ENCODE measurements at places on chromosomes 2 and 18. TPM values are rescaled to one million over a fixed set of nuclear protein-coding genes. Genes with fewer than 3 reads are reported as not detected.

DNA sequence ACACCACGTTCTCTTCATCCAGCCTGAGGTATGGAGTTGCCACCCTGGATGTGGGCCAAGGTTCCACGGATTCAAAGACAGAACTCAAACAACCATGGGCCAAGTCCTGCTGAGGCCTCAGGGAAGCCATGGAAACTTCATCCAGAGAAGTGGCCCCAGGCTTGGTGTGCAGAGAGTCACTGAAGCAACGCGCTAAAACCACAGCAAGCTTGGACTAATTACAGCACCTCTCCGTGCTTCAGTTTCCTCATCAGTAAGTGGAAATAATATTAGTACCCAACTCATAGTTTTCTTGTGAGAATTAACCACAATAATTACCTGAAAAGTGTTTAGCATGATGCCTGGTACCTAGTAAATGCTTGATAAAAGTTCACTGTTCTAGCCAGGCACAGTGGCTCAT is 19.2 kb upstream of the AP1S3 start:
- no peak for DNase-seq

SERPINB12 gene
- not detected for total RNA-seq

DNA sequence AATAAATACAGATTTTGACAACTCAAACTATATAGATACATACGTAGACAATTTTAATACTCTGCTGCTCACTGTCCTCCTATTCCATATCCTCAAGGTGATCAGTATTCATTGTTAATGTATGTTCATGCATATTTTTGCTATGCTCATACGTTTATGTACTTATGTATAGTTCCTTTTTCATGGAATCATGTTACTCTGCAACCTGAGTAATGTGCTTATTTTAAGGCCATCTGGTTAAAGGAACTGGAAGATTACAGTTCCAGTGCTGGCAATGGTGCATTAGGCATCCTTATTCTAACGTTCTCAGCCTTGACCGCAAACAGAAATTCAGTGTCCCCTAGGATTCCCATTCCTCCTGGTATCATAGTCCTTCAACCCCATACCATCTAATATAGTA is 385.0 kb upstream of the TNP1 start:
- no peak for DNase-seq

GRCh38 chr2:177398791-177399190 is 6.2 kb downstream of the AGPS start:
- no peak for DNase-seq

- DNase-seq: no peak
These were observed 82.8 kb downstream of the SMAD2 start for GRCh38 chr18:47847635-47848034.

DNMT3A gene
- total RNA-seq: 34.1 TPM

DNA sequence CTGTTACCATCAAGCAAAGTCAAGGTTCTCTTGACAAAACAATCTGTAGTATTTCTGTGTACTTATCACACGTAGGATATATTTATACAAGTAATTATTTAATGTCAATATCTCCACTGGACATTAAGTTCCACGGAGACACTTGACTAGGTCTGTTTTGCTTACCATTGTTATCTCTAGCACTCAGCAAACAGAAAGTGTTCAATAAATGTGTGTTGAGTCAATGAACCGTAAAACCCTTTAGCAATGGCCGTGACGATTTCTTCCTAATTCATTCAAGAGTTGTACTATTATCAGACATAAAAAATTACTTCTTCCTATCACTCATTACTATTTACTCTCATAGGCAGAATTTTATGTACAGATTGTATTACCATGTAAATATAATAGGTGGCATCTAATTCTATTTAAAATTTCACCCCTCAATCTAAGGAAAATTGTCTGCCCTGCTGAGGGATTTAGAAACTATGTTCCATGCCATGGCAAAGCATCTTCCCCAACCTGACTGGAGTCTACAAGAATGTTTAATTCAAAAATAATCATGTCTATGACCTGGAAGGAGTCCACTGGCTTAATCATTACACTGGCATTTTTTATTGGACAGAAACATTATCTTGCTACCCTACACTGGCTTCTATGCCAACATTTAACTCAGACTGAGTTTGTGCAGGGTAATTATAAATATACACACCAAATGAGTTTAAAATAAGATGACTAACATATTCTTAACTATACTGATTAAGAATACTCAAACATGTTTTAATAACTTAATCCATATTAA is 301.9 kb downstream of the ZEB2 start:
- DNase-seq: no peak

CCDC85A gene
- 7.1 TPM for total RNA-seq

DNA sequence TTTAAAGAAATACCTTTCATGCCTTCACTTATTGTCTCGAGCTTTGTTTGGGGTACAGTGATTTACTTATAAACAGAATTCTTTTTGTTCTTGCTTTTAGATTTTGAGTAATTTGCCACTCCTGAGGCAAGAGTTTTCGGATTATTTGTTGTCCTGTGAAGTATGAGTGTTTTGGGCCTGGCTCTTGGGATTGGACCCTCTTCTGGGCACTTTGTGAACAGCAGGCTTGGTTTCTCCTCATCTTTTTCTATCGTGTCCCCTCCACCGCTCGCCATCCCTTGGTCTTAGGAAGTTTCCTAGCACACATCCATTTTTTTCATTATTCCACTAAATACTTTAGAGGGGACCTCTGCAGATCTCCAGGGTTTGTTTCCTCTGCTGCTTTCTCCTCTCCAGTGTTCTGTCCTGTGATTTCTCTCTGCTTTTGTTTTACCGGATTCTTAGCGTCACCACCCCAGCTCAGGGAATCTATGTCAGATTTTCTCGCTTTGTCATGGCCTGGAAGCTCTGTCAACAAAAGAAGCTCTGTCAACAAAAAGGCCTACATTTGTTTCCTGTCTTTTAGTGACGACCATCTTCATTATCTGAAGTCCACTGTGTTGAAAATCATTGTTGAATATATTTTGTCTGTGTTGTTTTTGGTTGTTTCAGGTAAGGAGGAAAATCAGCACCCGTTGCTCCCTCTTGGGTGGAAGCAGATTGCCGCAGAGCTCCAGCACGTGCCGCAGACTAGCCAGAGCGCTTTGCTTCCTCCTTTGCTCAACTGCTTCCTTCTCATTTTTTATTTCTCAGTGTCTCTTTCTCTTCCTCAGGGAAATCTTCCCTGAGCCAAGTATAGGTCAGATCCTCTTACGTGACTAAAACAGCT is 27.8 kb downstream of the ANKRD62 start:
- no peak for DNase-seq

- DNase-seq: no peak
These were observed 50.5 kb downstream of the ZFP36L2 start for GRCh38 chr2:43175876-43176275.

GRCh38 chr2:204353823-204354222 is 191.5 kb upstream of the PARD3B start:
- DNase-seq: no peak

- no peak for DNase-seq
These were observed 819.3 kb upstream of the LRATD1 start for GRCh38 chr2:13813236-13813635.

DNA sequence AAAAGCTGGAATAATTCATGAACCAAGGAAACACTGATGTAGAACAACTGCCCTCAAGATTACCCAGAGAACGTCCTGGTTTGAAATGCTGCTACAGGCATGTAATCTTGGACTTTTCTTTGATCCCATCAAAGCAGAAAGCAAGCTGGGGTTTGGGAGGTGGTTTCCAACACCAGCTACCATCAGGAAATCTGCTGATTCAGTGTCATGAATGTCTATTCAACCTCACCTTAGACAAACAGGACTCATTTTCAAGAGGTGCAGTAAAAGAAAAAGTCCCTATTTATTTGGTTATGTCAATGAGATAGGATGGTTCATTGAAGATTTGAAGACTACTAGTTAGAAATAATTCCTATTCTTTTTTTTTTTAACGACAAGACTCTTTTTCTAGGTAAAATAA is 72.7 kb downstream of the NEB start:
- no peak for DNase-seq

DNA sequence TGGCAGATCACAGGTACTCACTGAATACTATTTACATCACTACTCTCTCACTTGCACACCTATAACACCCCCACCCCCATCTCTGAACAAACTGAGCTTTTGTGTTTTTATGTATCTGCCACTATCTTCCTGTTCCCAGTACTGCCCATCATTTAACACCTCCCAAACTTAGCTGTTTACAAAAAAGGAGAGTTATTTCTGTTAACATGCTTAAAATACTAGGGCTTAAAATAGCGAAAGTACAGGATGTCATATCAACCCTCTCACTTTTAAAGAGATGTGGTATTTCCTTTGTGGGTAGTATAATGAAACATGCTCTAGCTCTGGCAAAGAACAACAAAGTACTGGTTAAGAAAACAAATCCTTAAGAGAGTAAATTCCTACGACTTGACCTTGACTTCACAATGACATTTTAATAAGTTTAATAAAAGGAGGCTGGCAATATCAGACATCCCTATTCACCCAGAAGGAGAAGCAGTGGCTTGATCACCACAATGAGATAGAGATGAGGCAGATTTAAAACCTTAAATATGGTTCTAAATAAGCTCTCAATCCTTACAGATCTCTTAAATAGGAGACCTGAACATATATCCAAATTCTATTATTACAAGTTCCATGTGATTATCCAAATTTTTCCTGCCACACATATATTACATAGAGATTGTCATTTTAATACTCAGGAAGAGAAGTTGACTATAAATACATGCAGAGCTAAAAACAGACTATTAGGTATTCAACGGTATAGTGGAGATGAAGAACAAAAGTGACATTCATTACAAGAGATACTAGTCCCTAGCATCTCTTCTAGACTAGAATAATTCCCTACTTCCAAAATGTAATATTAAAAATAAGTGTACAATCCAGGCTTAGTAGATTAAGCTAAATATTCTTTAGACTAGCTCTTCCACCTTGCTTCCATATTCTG is 36.9 kb downstream of the TRAK2 start:
- DNase-seq: no peak

DNA sequence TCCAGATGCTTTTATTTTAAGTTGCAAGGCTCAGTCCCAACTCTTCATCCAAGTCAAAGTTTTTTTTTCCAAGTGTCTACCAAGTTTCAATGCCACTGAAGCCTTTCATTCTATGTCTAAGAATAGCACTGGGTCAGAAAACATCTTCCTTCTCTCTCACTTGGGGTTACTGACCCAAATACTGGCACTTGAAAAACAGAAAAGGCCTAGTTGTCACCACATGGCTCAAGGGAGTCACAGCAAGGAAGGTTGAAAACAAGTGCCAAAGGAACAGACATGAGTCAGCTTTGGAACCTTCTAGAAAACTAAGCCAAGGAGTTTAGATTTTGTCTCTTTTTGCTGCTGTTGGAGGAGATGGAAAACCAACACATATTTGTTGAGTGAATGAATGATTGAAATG is 146.5 kb downstream of the COPS8 start:
- no peak for DNase-seq

ZSWIM2 gene
- total RNA-seq: 0.21 TPM

TMEM247 gene
- not detected for total RNA-seq

Data from urinary bladder (tissue), 4 donors.